ENCODE measurements at places on chromosomes 11 and 22.

DNA sequence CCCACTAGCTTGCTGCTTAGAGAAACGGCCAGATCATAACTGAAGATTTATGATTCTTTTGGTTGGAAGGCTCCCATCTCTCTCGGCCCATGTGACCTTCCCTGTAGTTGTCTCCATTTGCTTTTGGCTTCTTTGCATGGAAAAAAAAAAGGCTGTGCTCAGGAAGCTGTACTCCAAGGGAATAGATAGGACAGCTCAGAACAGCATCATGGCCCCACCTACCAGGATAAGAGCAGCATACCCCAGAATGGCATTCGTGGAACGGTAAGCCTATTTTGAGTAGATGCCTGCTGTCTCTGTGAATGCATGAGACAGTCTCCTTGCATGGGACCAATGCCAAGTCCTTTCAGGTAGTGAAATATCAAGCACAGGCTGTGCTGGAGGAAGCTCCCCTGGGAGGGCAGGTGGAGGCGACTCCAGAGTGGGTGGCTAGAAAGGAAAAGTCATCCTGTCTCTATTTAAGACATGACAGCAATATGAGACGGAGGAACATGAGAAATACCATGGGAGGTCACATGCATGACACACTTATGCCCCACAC is 94.1 kb upstream of the AMOTL1 start:
- DNase-seq: no peak

DNA sequence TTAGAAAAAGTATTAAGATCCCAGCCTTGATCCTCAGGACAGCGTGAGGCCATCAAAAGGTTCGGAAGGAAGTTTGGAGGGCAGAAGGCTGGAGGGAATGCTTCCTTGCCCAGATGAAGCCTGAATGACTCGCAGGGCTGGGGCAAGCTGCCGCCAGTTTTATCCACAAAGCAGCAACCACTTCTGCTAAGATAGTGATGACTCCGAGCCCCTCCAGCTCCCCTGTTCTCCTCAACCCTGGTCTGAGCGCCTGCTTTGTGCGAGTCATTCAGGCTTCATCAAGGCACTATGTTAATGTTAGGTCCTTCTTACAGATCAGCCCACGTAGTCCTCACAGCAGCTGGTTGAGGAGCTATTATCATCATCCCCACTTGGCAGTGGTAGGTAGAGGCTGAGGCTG is 158.8 kb downstream of the COMMD9 start:
- no peak for DNase-seq

GRCh38 chr11:6900327-6900999 is 8.2 kb upstream of the OR2D2 start:
- no peak for DNase-seq

DNA sequence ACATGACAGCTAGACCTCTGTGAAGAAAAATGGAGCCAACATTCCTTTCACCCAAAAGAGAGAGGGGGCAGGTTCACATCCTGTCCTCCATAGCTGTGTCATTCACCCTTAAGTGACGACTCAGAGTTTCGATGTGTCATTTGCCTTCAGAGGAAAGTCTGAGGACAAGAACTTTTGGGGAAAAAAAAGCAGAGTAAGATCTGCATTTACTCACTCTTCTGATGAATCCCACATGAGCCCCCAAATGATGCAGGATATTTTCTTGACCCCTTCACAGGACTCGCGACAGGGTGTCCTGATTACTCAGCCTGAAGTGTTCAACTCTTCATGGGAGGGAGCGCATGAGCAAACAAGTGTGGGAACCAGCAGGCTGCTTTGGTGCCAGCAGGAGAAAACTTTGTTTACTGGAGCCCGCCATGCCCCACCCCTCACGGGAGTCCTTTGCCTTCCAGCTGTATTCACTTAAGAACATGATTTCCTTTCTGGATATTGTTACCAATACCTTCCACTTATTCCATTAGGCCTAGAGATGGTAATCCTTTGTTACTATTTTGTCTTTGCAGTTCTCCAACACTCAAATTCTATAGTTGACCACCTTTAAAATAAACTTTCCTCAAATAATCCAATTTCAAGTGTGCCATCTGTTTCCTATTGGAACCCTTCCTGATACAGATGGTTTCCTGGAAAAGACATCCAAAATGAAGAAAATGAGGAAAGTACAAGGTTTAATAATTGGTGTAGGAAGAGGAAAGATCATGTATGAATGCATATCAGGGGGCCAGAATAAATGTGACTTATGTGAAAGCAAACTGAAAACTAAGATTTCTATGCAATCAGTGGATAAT is 729.8 kb downstream of the FAM181B start:
- DNase-seq: no peak

DNA sequence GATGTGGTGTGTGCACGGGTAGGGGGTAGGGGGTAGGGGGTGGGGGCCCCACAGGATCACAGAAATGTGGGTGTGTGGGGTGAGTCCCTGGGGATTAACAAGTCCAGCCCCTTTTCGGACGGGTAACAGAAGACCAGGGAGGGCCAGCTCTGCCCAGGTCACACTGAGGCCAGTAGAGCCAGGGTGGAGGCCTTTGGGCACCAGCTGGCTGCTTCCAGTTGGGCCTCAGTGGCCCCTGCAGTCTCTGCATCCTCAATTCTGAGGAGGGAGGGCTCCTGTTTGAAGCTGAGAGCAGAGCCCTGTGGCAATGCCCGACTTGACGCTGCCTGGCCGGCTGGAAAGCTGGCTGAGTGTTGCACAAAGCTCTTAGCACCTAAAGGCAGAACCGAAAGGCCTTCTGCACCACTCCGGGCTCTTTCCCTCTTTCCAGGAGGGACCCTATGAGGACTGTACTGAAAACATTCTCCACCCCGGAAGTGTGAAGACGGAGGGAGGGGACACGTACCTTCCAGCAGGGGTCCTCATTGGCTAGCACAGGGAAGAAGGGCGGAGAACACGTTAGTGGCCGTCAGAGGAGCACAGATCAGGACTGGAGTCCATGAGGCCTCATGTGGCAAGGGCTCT is 120.4 kb downstream of the PHF21B start:
- no peak for DNase-seq

DNA sequence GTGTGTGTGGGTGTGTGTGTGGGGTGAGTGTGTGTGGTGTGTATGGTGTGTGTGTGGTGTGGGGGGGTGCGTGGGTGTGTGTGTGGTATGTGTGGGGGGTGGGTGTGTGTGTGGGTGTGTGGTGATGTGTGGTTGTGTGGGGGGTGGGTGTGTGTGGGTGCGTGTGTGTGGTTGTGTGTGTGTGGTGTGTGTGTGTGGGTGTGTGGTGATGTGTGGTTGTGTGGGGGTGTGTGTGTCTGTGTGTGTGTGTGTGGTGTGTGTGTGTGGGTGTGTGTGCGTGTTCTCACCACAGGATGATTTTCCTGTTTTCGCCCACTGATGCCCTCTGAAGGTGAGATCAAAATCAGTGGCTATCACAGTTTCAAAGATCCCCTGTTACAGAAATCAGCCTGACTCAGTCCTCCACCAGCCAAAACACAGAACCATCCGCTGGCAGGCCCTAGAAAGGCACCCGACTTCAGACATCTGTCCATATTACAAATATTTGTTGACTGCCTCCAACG is 24.7 kb downstream of the CPT1A start:
- DNase-seq: no peak
